ENCODE measurements at places on chromosomes 7 and 10.
A peak's percentile ranks its signal among the peaks of the same experiment; 100 is the strongest.

DNA sequence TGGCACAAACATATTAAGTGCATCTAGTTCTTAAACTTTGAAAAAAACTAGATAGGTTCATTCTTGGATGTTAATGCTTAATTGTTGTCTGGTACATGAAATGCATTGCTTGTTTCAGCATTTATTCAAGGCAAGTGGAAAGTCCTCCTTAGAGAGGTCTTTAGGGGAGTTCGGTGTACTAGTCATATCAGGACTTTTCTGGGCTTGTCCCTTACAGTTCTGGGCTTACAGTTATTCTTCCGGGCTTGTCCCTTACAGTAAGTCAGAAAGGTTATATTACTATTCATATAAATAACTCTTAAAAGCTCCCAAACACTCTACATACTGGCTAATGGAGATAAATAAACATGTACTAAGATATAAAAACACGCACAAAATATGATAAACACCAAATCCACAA lies 61.6 kb upstream of the MRLN start:
- H3K4me3 ChIP-seq: no peak overlapping the region
- no peak overlapping the region for H3K27ac ChIP-seq
- H3K27me3 ChIP-seq: no peaks in the 10 kb centered on the region
- peaks cover 28% of the 10 kb centered on the region for H3K36me3 ChIP-seq

DNA sequence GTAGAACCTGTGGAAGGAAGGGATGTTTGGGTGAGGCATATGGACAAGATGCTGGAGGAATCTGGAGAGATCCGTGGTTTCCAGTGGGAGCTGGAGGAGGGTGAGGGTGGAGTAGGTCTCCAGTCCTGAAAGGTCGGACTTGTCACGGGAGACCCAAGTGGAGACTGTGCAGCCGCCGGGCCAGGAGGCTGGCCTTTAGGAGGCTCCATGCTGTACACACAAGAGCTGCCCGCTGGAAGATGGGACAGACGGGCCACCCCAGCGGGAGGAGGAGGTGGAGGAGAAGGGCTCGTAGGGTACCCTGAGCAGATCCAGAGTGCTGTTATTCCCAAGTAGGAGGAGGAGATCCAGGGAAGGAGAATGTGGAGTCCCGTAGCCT lies 106.7 kb downstream of the NKX6-2 start:
- no peak overlapping the region for H3K4me3 ChIP-seq
- no peak for DNase-seq
- H3K27ac ChIP-seq: no peak overlapping the region

- no peaks in the 10 kb centered on the region for H3K27me3 ChIP-seq
- H3K4me1 ChIP-seq: peaks cover 45% of the 10 kb centered on the region
- no peaks in the 10 kb centered on the region for H3K36me3 ChIP-seq
These were observed 1.6 kb downstream of the KLHDC10 start for GRCh38 chr7:130071701-130072622.

DNA sequence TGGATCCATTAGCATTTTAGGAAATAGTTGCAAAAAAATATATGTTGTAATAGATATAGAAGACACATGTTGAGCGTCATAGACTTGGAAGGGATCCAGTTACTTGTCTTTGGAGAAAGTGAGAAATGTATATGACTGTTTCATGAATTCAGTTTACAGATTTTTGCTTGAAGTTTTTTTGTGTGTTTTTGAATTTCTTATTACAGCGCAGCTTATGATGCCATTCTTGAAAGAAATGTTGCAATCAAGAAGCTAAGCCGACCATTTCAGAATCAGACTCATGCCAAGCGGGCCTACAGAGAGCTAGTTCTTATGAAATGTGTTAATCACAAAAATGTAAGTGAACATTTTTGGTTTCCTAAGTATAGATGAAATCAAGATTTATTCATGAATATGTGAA lies 98.2 kb downstream of the MAPK8 start:
- H3K27ac ChIP-seq: no peak overlapping the region
- no peak for DNase-seq
- H3K27me3 ChIP-seq: no peaks in the 10 kb centered on the region
- no peak overlapping the region for H3K4me3 ChIP-seq
- H3K4me1 ChIP-seq: peaks cover 9% of the 10 kb centered on the region

GRCh38 chr10:43819464-43820230 lies 171.0 kb upstream of the ZNF32 start:
- no peak overlapping the region for H3K4me3 ChIP-seq
- DNase-seq: no peak
- no peaks in the 10 kb centered on the region for H3K27me3 ChIP-seq
- H3K36me3 ChIP-seq: peaks cover 2% of the 10 kb centered on the region

GRCh38 chr10:19815036-19815730 lies 1.0 kb upstream of the PLXDC2 start:
- no peaks in the 10 kb centered on the region for H3K36me3 ChIP-seq
- no peak overlapping the region for H3K27ac ChIP-seq
- H3K4me1 ChIP-seq: peaks cover 9% of the 10 kb centered on the region
- no peak for DNase-seq
- H3K27me3 ChIP-seq: peaks cover 68% of the 10 kb centered on the region

GRCh38 chr10:5654218-5654755 lies 12.1 kb downstream of the ASB13 start:
- H3K4me1 ChIP-seq: peaks cover 32% of the 10 kb centered on the region
- H3K27me3 ChIP-seq: no peaks in the 10 kb centered on the region
- H3K4me3 ChIP-seq: no peak overlapping the region
- no peak overlapping the region for H3K27ac ChIP-seq

- no peak overlapping the region for H3K4me3 ChIP-seq
- no peak overlapping the region for H3K27ac ChIP-seq
- no peaks in the 10 kb centered on the region for H3K4me1 ChIP-seq
- DNase-seq: no peak
- no peaks in the 10 kb centered on the region for H3K36me3 ChIP-seq
- H3K27me3 ChIP-seq: no peaks in the 10 kb centered on the region
These were observed 48.0 kb downstream of the SEMA3C start for GRCh38 chr7:80870813-80871212.

DNA sequence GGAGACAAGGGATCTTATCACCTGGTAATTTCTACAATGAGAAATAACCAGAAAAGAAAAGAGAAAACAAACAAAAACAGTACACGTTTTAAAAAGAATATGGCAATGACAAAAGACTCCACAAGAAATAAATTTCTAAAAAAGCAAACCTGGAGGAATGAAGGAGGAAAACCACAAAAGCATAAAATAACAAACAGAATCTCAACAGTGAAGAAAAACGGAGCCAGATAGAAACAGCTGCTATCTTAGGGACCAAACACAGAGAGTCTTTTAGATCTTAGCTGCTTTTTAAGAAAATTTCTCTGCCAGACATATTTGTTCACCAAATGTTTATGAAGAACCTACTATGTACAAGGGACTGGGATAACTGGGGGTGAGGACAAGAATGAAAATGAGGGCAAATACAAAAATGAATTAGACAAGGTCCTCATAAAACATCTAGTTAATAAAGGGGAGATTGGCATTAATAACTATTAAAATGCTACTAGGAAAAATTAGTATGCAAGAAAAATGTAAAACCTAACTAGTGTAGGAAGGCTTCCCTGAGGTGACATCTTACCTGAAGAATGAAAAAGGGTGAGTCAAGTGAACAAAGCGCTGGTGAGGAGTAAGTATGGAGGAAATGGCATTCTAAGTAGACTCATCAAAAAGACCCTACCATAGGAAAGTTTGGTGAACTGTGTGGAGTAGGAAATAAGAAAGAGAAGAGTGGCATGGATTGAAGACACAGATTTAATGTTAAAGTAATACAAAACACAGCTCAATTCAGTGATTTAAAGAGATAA lies 34.3 kb downstream of the WASL start:
- H3K36me3 ChIP-seq: peaks cover 32% of the 10 kb centered on the region
- H3K27me3 ChIP-seq: no peaks in the 10 kb centered on the region
- no peak for DNase-seq
- H3K4me3 ChIP-seq: no peak overlapping the region
- peak overlapping the region; percentile 57 for H3K27ac ChIP-seq

DNA sequence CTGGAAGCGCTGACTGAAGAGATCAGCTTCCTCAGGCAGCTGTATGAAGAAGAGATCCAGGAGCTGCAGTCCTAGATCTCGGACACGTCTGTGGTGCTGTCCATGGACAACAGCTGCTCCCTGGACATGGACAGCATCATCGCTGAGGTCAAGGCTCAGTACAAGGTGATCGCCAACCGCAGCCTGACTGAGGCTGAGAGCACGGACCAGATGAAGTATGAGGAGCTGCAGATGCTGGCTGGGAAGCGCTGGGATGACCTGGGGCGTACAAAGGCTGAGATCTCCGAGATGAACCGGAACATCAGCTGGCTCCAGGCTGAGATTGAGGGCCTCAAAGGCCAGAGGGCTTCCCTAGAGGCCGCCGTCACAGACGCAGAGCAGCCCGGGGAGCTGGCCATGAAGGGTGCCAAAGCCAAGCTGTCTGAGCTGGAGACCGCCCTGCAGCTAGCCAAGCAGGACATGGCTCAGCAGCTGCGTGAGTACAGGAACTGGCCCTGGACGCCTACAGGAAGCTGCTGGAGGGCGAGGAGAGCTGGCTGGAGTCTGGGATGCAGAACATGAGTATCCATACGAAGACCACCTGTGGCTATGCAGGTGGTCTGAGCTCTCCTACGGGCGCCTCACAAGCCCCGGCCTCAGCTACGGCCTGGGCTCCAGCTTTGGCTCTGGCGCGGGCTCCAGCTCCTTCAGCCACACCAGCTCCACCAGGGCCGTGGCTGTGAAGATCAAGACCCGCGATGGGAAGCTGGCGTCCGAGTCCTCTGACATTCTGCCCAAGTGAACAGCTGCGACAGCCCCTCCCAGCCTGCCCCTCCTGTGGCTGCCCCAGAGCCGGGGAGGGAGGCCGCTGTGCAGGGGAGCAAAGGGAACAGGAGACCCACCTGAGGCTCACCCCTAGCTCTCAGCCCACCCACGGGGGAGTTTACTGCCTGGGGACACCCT lies 24.9 kb upstream of the AMPH start:
- no peaks in the 10 kb centered on the region for H3K36me3 ChIP-seq
- H3K4me3 ChIP-seq: no peak overlapping the region
- H3K4me1 ChIP-seq: no peaks in the 10 kb centered on the region
- no peak overlapping the region for H3K27ac ChIP-seq
- DNase-seq: no peak

- no peaks in the 10 kb centered on the region for H3K4me1 ChIP-seq
- DNase-seq: no peak
- no peaks in the 10 kb centered on the region for H3K36me3 ChIP-seq
- no peak overlapping the region for H3K27ac ChIP-seq
- no peak overlapping the region for H3K4me3 ChIP-seq
These were observed 7.4 kb upstream of the UCMA start for GRCh38 chr10:13241613-13242012.

GRCh38 chr7:42915356-42915755 lies 3.5 kb upstream of the C7orf25 start:
- H3K27me3 ChIP-seq: no peaks in the 10 kb centered on the region
- H3K36me3 ChIP-seq: peaks cover 62% of the 10 kb centered on the region
- H3K27ac ChIP-seq: peak overlapping the region; percentile 92
- DNase-seq: no peak
- H3K4me3 ChIP-seq: no peak overlapping the region

DNA sequence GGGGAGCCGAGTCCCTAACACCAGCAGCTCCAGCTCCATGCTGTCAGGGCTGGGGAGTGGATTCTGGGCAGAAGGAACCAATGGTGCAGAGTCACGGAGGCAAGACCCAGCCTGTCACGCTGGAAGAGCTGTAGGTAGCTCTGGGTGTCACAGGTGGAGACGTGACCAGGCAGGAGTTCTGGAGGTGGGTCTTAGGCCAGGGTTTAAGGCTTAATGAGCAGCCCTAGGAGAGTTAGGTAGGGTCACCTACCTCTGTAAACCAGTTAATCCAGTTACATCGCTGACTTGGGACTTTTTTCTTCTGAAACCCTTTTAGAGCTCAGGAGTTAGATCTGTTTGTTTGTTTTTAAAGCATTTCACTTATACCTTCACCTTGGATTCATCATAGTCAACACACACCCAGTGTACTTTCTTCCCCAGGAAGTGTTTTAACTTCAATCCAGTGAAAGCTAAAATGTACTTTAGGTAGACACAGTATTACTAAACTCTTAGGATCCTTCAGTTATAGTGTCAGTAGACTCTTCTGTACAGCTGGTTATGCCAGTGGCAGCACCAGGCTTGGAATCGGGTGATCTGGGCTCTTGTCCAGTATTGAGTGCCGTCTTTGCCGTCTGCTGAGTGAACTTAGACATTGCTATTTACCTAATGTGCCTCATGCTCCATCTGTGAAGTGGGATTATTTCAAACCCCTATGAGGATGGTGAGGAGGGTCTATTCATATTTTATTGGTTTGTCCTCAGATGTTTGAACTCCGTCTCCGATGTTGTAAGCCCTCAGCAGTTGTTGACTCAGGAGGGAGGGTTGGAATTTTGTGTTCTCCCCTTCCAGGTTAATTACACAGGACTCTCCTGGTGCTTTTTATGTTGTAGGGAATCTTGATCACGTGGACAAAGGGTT lies 31.0 kb downstream of the TACR2 start:
- H3K4me1 ChIP-seq: peaks cover 7% of the 10 kb centered on the region
- DNase-seq: no peak
- H3K27me3 ChIP-seq: no peaks in the 10 kb centered on the region
- H3K4me3 ChIP-seq: no peak overlapping the region

DNA sequence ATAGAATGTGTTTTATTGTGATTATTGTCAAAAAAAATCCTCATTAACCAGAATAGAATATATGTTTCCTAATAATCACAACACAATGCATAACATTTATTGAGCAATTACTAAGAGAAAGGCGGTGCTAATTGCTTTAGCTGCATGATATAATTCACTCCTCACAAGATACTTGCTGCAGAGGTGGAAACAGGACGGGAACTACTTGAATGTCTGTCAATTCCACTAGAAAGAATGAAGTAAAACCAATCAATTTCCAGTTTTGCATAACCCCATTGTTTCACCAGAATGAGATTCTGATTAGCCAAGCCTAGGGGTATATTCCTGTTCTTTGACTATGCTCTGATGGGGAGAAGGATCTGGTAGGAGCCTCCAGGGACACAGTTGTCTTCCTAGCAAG lies 239.1 kb upstream of the NRP1 start:
- no peaks in the 10 kb centered on the region for H3K4me1 ChIP-seq
- peaks cover 6% of the 10 kb centered on the region for H3K27me3 ChIP-seq
- no peak for DNase-seq
- H3K36me3 ChIP-seq: no peaks in the 10 kb centered on the region
- H3K27ac ChIP-seq: no peak overlapping the region
- no peak overlapping the region for H3K4me3 ChIP-seq

GRCh38 chr7:81533931-81534330 lies 235.9 kb downstream of the HGF start:
- no peak overlapping the region for H3K4me3 ChIP-seq
- no peaks in the 10 kb centered on the region for H3K27me3 ChIP-seq
- H3K27ac ChIP-seq: no peak overlapping the region
- no peaks in the 10 kb centered on the region for H3K36me3 ChIP-seq
- no peak for DNase-seq
- no peaks in the 10 kb centered on the region for H3K4me1 ChIP-seq

DNA sequence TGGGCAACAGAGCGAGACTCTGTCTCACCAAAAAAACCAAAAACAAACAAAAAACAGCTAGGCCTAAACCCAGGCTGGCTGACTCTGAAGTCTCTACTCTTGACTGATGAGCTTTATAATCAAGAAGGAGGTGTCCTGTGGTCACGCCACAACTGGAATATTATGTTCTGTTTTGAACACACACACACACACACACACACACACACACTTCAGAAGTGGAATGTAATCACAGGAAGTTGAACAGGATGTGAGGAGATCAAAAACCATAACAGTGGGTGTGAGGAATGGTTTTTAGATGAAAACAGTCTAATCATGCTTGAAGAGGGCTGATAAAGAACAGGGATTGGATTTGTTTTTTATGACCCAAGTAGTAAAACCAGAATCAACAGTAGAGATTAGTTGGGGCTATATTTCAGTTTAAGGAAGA lies 51.1 kb upstream of the IL6 start:
- H3K4me3 ChIP-seq: peak overlapping the region; percentile 18
- H3K27ac ChIP-seq: peak overlapping the region; percentile 56
- peaks cover 20% of the 10 kb centered on the region for H3K36me3 ChIP-seq
- peak; percentile 43 for DNase-seq
- peaks cover 74% of the 10 kb centered on the region for H3K4me1 ChIP-seq

Data from activated naive CD8-positive, alpha-beta T cell treated with anti-CD3 and anti-CD28 coated beads for 36 hours (primary cell).